ENCODE measurements at places on chromosomes 6 and 20. TPM values are rescaled to one million over a fixed set of nuclear protein-coding genes. Genes with fewer than 3 reads are reported as not detected.

GRCh38 chr6:38527371-38527770 lies 112.4 kb downstream of the BTBD9 start:
- no peak overlapping the region for H3K4me3 ChIP-seq
- H3K36me3 ChIP-seq: no peaks in the 10 kb centered on the region
- no peaks in the 10 kb centered on the region for H3K27me3 ChIP-seq
- H3K4me1 ChIP-seq: no peaks in the 10 kb centered on the region

DNA sequence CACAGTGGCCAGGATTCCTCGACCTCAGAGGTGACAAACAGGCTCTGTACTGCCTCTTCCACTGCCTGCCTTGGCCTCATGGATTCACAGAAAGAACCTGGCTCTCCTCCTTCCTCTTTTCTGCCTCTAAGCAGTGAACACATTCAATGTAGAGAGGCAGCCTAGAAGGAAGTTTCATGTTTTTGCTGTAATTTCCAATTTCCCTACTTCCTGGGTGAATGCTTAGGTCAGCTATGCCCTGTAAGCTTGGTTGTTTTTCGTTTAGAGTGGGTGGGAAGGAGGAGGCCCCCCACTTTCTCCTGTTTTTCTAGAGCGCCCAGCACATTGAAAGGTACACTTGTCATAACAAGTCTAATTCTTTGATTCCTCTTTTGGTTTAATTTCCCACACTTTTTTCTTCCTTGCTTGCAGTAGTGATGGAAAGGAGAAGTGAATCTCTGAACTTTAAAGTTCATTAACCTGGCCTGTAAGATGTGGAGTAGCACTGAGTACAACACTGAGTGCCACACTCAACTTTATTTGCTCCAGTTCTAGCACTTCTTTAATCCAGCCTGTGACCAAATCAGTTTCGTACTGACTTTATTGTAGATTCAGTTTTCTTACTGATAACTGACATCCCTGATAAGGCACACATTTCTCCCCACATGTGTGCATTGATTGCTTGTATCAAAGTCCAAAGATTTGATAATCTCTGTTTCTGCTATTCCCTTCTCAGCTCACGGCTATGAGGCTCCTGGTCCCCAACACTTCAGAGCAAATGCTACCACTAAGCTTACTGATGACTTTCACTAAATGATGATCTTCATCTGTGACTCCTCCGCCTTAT lies 100.0 kb upstream of the MAN1A1 start:
- H3K27ac ChIP-seq: no peak overlapping the region
- no peak overlapping the region for H3K4me3 ChIP-seq
- no peaks in the 10 kb centered on the region for H3K36me3 ChIP-seq

DNA sequence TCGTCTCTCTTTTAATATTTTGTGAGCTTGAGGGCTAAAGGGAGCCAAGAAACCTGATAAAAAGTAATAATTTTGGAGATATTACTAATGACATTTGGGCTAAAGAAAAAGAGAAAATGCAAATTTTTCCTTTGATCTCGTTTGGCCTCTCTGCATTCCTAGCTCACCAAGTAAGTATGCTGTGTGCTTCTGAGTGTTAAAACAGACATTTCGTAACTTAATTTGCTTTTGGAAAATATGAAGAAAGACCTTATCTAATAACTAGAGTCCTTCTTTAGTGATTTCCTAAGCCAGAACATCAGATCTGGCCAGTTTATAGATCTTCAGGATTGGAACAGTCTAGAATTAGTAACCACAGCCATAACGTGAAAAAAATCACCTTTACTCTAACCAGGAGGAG lies 872.9 kb upstream of the SLC35B3 start:
- H3K27ac ChIP-seq: no peak overlapping the region
- H3K27me3 ChIP-seq: no peaks in the 10 kb centered on the region
- no peak for DNase-seq

DNA sequence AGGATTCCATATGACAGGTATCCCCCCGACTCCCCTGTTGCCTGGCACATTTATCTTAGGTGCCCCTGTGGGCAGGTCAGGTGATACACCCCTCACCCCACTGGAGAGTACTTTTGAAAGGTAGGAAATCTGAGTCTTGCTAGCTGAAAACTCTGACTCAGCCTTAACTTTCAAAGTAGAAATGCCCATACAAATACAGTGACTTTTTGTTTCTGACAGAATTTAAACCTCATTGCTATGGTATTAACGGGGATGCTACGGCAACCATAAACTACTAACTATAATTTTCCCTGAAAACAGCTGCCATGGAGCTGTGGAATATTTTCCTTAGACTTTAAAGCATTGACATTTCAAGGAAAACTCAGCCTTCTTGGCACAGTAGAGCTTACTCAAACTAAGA lies 536.0 kb downstream of the RFPL4B start:
- H3K4me1 ChIP-seq: no peaks in the 10 kb centered on the region
- no peak for DNase-seq
- no peak overlapping the region for H3K27ac ChIP-seq
- H3K36me3 ChIP-seq: no peaks in the 10 kb centered on the region
- no peak overlapping the region for H3K4me3 ChIP-seq

DNA sequence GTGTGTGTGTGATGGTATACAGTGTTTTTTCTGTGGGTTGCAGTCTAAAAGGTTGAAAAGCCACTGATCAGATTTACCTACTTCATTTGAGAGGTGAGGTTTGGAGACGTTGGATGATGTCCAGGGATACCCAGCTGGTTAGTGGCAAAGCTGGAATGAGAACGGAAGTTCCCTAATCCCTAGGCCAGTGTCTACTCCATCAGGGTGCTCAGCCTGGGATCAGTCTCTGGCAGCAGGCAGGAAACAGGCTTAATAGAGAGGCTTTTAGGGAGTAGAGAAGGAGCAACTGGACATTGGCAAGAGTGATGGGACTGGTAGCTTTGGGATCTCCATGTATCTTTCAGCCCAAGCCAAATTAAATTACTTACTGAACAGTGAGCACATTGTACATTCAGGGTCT lies 80.7 kb downstream of the C6orf52 start:
- H3K36me3 ChIP-seq: no peaks in the 10 kb centered on the region
- H3K27ac ChIP-seq: no peak overlapping the region
- H3K27me3 ChIP-seq: no peaks in the 10 kb centered on the region
- H3K4me1 ChIP-seq: peaks cover 4% of the 10 kb centered on the region
- DNase-seq: no peak
- no peak overlapping the region for H3K4me3 ChIP-seq

GRCh38 chr6:11362564-11362963 lies 130.1 kb upstream of the NEDD9 start:
- no peaks in the 10 kb centered on the region for H3K27me3 ChIP-seq
- H3K36me3 ChIP-seq: no peaks in the 10 kb centered on the region
- no peak for DNase-seq
- no peak overlapping the region for H3K4me3 ChIP-seq
- no peak overlapping the region for H3K27ac ChIP-seq

Gene FRS3
- total RNA-seq: 0.31 TPM

Gene RIMS4
- not detected for total RNA-seq

Gene TREML2
- total RNA-seq: not detected

Gene CEP43
- total RNA-seq: 13.0 TPM
